Right lobe of liver (tissue), 6 donors: ENCODE measurements at places on chromosomes 11 and 22. TPM values are rescaled to one million over a fixed set of nuclear protein-coding genes. Genes with fewer than 3 reads are reported as not detected.

Gene BTBD18
- total RNA-seq, result not detected

Gene SYT7
- total RNA-seq, result 31.6 TPM

Gene BET1L
- 18.9 TPM for total RNA-seq

Gene APOBEC3H
- not detected for total RNA-seq

Gene IGSF9B
- total RNA-seq, result not detected

Gene MUC5AC
- not detected for total RNA-seq

Gene TSSK2
- not detected for total RNA-seq

Gene TRIM29
- 1.5 TPM for total RNA-seq

Gene OR10A2
- total RNA-seq, result not detected

Gene PKNOX2
- total RNA-seq, result 0.31 TPM

Gene IGLL1
- total RNA-seq, result not detected

Gene MMP12
- 1.5 TPM for total RNA-seq

Gene HOATZ
- not detected for total RNA-seq

Gene HTATIP2
- 65.5 TPM for total RNA-seq

Gene DDIAS
- 3.1 TPM for total RNA-seq

Gene RPUSD4
- 13.4 TPM for total RNA-seq

Gene RAG2
- not detected for total RNA-seq

Gene NTM
- not detected for total RNA-seq

Gene NXF1
- total RNA-seq, result 41.2 TPM

Gene TPBGL
- total RNA-seq, result not detected

Gene PRCP
- 40.1 TPM for total RNA-seq

Gene CTSW
- 0.68 TPM for total RNA-seq

Gene DDX25
- total RNA-seq, result 0.28 TPM

Gene RIBC2
- 0.87 TPM for total RNA-seq

Gene HEPHL1
- not detected for total RNA-seq

Gene ARHGEF17
- 7.3 TPM for total RNA-seq

Gene RFPL2
- total RNA-seq, result not detected

Gene SHANK2
- 29.4 TPM for total RNA-seq

Gene PCF11
- 20.3 TPM for total RNA-seq

Gene MOB2
- total RNA-seq, result 17.0 TPM

Gene BAIAP2L2
- total RNA-seq, result 5.0 TPM

Gene GSTT4
- not detected for total RNA-seq

Gene ZFTA
- 7.3 TPM for total RNA-seq

Gene ARFIP2
- total RNA-seq, result 22.1 TPM

Gene FREY1
- not detected for total RNA-seq

Gene MS4A15
- not detected for total RNA-seq

Gene CTSF
- total RNA-seq, result 35.3 TPM

Gene OR56A4
- total RNA-seq, result 0.04 TPM
